Activated naive CD4-positive, alpha-beta T cell (primary cell): ENCODE measurements at places on chromosomes 6 and 20.

DNA sequence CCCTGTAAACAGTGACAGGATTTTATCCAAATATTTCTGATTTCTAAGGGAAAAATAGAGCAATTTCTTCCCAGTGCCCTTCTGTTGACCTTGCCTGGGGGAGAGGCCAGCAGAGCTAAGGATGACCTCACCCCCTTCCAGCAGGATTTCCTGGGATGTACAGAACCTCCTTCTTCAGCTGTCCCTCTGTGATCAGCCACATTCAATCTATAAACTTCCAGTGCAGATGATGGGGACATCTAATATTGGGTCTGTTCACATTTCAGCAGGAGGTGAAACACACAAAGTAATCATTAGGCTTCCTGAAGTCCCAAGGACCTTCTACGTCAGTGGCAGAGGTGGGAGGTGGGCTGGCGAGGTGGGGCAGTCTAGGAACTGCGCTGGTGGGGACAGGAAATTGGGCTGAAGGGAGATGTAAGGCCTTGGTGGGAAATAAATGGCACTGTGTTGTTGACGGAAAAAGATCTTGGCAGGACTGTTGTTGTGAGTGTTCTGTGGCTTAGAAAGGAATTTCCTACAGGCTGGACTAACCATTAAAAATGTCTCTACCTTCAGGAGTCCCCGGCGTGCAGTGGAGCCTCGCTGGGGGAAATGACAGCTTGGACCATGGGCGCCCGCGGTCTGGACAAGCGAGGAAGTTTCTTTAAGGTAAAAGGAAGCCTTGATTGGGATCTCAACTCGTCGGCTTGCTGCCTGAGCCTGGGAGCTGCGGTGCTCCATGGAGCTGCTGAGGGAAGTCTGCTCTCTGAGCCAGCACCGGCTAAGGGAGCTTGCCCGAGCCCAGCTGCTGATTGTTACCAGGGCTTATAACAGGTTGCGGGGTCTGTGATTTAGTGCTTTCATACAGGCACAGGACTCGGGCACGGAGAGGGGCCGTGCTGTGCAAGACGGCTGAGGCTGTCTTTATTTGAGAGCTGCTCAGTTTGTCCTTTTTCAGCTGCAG, 127.9 kb upstream of the NAA20 start:
- no peak for DNase-seq

DNA sequence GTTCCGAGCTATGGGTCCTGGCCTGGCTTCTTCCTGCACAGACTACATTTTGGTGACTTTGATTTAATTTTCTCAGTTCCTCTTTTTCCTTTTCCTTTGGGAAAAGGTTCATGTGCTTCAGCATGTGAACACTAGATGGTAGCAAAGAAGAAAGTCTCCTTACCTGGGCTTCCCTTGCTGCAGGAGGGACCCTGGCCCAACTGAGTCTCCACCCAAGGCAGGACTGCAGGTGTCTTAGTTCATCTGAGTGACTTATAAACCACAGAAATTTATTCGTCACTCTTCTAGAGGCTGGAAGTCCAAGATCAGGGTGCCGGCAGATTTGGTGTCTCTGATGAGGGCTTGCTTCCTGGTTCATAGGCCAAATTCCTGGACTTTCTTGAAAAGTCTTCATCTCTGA, 163.2 kb downstream of the SYCP2 start:
- DNase-seq = no peak

- DNase-seq = no peak
These were observed 155.6 kb upstream of the SMLR1 start for GRCh38 chr6:130671577-130671976.

DNA sequence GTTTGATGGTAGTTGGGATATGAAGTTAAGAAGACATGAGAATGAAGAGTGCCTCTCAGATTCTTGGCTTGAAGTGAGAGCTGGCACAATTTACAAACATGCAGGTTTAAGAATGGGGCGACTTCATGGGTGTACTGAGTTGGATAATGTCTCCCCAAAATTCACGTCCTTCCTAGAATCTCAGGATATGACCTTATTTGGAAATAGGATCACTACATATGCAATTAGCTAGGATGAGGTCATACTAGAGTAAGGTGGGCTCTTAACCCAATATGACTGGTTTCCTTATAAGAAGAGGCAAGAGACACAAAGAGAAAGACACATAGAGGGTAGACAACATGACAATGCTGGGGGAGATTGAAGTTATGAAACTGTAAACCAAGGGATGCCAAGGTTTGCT, 5.2 kb downstream of the PKIB start:
- no peak for DNase-seq

- no peak for DNase-seq
These were observed 37.8 kb upstream of the ZNF831 start for GRCh38 chr20:59125836-59126235.

DNA sequence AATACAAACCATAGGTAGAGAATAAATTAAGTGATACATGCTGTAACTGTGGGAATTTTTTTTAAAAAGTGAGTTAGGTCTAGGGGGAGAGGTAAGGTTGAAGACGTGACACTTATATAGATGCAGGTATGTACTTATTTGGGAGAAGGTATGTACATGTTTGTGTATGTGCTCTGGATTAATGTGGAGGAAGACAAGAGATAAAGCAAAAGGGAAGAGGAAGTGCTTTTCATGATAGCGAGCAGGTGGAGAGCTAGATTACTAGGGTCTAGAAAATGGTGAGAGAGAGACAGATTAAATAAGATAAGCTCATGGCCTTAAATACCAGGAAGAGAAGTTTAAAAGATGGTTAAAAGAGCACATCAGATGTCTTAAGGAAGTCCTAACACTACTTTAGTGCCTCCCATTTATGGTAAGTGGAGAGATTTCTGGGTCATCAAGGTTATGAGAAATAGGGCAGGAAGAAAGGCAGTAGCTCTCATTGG, 92.5 kb downstream of the MAN1A1 start:
- no peak for DNase-seq

DNA sequence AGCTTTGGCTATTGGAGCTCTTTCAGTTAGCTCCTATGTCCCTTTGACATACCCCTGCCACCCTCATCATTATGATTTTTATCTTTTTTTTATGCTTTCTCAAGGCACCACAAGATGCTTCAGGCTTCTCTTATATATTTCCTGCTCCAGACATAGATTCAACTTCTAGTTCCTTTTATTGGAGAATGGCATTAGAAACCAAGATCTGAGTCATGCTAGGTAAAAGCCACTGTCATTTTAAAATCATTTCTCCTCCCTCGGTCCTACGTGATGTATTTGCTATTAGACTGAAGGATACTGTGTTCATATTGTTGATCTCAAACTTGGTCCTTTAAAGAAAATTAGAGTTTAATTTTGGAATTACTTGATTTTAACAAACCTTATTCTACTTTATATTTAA, 8.3 kb downstream of the TENT5A start:
- DNase-seq = no peak
